Mesenteric fat pad (tissue), 1 donor: ENCODE measurements at places on chromosomes 1 and 21. TPM values are rescaled to one million over a fixed set of nuclear protein-coding genes. Genes with fewer than 3 reads are reported as not detected.

DNA sequence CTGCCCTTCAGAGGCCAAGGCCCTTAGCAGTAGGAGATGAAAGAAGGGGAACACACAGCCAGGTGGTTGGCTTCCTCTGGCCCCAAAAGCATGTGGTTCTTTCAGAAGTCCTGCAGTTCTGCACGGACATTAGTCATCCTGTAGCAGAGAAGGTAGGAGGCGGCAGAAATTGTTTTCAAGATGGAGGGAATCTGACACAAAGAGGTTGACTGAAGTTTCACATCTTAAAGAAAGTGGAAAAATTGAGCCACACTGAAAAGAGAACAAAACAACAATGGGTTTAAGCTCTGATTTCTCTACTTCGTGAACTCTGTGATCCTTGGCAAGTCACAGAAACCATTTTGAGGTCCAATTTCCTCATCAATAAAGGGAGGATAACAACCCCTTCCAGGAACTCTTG, 125.3 kb upstream of the DNAH14 start:
- DNase-seq, result no peak

GRCh38 chr21:44815225-44815624, 2.6 kb downstream of the SUMO3 start:
- DNase-seq, result no peak

The SHC1 gene
- 199 TPM for total RNA-seq

- no peak for DNase-seq
Measured at GRCh38 chr1:88466011-88466410, 218.1 kb upstream of the PKN2 start.

DNA sequence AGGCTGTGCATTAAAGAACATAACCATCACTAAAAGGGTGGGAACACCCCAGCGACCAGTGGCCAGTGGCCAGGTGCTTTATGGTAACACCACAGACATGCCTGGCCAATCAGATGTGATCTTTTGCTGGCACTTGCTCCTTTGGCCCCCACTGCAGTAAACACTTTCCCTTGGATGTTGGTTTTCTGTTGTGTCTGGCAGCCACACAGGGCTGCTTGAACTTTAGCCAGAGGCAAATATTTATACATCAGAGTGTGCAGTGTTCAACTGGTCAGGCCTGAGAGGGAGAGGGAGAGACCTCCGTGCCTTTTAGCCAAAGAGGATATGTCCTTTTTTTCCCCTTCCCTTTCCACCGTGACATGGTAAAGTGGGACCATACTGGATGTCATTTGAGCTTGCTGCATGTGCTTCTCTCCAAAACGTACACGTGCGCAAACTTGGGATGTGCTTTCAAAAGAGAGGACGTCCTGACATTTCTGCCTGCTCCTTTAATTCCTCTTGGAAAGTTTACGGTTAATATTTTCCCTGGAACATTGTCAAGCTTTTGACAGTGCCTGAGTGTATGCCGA, 101.2 kb downstream of the NFIA start:
- DNase-seq, result no peak

- no peak for DNase-seq
Measured at GRCh38 chr1:953524-954320, 5.3 kb downstream of the NOC2L start.

DNA sequence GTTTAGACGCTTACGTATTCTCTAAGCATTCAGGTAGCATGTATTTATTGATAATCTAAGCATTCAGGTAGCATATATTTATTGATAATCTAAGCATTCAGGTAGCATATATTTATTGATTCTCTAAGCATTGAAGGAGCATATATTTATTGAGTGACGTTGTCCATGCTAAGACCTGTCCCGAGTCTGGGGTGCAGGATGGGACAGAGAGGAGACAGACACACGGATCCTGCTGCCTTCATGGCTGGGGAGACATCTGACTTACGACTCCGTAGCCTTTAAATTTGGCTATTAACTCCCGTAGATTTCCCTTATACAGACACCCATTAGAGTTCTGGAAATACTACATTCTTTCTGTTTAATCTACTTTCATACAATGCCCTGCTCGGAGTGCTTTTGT, 982 bp downstream of the SCCPDH start:
- DNase-seq, result no peak

GRCh38 chr21:28936036-28936435, 56.6 kb downstream of the LTN1 start:
- DNase-seq, result no peak

The PPM1J gene
- 0.61 TPM for total RNA-seq

DNA sequence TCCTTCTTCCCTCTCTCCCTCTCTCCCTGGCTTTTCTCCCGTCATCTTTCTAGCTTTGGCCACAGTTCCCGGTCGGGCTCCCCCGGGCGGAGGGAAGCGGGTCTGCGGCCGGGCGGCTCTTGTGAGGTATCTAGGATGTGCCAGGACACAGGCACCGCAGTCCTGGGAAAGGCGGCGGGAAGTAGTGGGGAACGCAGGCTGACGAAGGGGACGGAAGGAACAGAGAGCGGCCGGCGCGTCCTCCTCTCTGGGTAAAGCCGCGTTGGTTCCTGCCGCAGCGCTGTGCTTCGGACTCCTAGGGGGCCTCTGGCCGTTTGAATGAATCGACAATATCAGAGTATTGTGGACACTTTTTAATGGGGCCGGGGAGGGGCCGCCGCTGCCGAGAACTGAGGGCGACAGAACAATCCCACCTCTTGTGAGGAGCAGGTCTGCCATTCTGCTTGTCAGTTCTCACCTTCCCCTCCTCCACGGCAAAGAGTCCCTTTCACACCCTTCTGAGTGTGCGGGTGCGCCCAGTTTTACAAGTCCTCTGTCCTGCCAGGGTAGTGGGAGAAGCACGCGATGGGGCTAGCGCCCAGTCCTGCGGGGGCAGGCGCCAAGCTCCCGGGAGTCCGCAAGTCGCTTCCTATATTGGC, 1.2 kb upstream of the LHX9 start:
- no peak for DNase-seq

The TSPAN2 gene
- total RNA-seq, result 4.3 TPM

The SLC25A34 gene
- total RNA-seq, result 2.2 TPM

- DNase-seq, result no peak
Measured at GRCh38 chr1:84985365-84985764, 11.5 kb downstream of the MCOLN2 start.

The CORT gene
- total RNA-seq, result not detected

The CYP4B1 gene
- total RNA-seq, result 106 TPM

DNA sequence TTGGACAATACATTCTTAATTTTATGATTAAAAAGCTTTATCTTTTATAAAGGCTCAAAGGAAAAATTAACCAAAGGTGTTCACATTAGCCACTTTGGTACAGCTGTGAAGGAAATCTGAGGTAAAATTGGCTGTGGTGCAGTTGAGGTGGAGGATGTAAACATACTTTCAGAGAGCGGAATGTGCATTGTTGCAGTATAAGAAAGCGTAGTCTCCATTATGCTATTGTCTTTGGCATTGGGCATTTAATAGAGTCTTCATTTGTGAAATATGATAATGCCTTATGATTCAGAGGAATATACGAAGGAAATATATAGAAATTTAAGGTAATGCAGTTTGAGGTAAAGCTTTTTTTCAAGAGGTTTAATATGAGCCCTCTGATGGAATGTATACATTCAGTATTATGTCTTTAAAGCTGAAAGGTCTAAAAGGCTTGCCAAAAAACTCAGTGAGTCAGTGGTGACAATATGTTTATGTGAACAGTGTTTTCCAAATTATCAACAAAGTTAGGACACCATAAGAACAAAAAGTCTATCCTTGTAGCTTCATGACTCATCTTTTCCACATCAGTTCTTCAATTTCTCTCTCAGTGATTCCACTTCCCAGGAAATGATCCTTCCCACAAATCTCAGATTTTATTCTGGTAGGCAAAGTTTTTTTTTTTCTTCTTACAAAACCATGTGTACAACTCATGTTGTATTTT, 26.9 kb upstream of the DDR2 start:
- DNase-seq, result no peak

- no peak for DNase-seq
Measured at GRCh38 chr1:234478152-234478480, 863 bp downstream of the TARBP1 start.

The BMP8A gene
- total RNA-seq, result 1.6 TPM

DNA sequence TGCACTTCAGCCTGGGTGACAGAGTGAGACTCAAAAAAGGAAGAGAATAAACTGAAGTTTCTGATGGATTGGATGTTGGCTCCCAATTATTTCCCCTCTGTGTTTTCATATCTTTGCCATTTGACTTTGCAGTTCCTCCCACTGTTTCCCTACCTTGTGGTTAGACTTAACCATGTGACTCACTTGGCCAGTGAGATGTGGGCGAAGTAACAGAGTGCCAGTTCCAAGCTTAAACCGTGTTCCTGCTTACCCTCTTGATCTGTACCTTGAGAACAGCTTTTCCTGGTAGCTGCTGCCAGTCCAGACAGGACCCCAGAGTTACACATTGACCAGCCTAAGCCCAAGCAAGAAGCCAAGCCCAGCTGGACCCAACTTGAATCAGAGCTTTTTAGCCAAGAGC, 323.4 kb downstream of the LTN1 start:
- DNase-seq, result no peak

DNA sequence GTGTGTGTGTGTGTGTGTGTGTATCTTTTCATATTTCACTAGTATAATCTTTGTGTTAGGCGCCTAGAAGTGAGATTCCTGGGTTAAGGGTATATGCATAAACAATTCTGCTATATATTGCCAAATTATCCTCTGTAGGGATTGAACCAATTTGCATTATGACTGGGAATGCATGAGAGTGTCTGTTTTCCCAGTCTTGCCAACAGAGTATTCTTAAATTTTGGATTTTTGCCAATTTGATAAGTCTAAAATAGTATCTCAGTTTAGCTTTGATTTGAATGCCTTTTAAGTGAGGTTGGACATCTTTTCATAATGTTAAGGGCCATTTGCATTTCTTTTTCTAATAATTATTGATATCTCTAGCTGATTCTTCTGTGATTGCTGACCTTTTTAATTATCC, 8.2 kb upstream of the AVPR1B start:
- no peak for DNase-seq

The CD53 gene
- total RNA-seq, result 93.6 TPM

The THEM5 gene
- not detected for total RNA-seq

The EIF2D gene
- 37.8 TPM for total RNA-seq

GRCh38 chr1:100989306-100990077, 36.1 kb downstream of the DPH5 start:
- no peak for DNase-seq

DNA sequence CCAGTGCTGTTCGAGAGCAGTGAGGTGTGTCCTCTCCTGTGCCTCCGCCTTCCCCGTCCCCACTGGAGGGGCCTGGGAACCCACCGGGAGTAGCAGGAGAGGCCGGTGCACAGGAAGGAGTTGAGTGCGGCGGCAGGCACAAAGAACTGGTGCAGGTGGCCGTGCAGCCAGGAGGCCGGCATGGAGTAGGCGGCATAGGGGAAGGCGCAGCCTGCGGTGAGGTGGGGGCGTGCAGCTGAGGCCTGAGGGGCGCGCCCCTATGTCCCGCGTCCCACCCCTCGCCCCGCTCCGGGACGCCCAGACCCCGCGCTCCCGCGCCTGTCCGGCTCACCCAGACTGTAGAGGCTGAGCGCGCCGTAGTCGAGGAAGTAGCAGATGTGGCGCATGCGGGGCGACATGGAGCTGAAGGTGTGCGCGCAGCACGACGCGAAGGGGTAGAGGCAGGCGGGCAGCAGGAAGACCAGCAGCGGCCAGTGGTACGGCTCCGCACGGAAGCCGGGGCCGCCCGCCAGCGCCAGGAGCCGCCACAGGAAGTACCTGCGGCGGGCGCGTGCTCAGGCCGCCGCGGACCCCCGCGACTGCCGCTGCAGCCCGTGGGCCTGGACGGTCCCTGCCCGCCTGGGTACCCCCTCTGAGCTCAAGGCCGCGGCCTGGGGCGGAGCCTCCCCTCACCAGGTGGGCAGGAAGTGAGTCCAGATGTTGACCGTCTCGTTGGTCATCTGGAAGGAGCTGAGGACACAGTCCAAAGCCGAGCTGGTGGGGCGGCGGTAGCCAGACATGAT, 2.2 kb downstream of the PAQR6 start:
- no peak for DNase-seq

- no peak for DNase-seq
Measured at GRCh38 chr1:194548071-194548470, 1361.7 kb upstream of the B3GALT2 start.

DNA sequence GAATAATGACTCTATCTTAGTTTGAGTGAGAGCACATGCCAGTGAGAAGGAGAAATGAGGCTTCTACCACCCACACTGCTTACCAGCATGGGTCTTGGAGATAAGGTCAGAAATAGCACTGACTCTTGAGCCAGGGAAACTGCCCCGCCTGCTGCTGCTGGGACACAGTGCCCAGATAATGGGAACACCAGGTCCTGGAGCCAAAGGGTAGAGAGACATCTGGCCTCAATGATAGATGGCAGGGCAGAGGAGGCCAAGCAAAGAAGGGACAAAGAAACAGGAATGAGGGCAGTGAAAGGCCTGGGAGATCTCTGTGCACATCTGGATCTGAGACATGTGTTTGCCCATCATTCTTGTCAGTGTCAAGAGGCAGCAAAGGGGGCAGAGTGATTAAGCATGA, 97.4 kb downstream of the MIS18A start:
- no peak for DNase-seq

DNA sequence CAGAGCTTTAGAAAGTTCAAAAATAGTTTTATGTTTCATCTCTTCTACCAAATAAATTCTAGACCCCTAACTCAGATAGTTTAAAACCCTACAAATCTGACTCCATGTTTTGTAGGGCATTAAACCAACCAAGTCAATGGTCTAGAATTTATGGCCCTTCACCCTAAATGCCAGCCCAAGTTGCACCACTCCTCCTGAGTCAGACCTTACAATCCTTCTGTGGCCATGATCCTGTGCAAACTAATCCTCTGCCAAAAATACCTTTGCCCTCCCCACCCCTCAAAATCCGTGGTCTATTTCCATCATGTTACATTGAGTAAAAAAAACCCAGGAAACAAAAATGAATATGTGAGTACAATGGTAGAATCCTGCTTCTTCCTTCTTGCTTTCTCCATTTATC, 179.3 kb downstream of the NR5A2 start:
- no peak for DNase-seq

The EPB41 gene
- total RNA-seq, result 37.7 TPM

- DNase-seq, result no peak
Measured at GRCh38 chr1:159561497-159561896, 25.7 kb upstream of the OR10J5 start.

DNA sequence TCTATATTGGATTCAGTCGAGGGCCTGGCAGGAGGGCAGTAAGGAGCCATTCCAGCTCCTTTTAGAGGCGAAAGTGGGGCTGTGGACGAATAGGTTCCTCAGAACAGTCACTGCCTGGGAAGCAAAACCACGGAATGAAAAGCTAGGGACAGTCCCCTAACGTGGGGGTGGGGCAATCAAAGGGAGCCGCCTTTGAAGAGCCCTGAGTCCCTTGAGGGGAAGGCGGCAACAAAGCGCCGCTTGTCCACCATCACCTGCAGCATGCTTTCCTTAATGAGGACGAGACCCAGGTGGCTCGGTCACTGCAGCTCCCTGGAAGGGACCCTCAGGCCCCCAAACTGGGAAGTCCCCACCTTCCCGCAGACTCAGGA, 184.7 kb downstream of the ETS2 start:
- DNase-seq, result no peak

DNA sequence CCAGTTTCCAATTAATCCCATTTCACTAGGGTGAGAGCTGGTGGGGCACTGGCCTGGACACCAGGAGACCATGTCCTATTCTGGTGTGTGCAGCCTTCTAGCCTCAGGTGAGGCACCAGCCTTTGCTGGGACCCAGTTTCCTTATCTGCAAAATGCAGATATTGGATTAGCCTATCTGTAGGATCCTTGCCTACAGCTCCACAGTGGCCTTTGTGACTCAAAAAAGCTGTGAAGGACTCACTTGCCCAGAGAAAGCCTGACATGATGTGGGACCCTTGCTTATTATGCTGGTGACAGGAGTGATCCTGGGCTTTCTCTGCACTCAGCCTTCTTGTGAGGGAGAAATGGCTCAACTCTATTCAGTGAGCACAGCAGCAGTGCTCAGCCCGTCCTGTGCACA, 32.3 kb downstream of the TENT5C start:
- peak; percentile 16 for DNase-seq

The AIRE gene
- not detected for total RNA-seq
